Activated CD4-positive, alpha-beta T cell treated with anti-CD3 and anti-CD28 coated beads, Interleukin-2, amount 50 U/mL, for 4 hours (primary cell): ENCODE measurements at places on chromosomes 11 and 22.

DNA sequence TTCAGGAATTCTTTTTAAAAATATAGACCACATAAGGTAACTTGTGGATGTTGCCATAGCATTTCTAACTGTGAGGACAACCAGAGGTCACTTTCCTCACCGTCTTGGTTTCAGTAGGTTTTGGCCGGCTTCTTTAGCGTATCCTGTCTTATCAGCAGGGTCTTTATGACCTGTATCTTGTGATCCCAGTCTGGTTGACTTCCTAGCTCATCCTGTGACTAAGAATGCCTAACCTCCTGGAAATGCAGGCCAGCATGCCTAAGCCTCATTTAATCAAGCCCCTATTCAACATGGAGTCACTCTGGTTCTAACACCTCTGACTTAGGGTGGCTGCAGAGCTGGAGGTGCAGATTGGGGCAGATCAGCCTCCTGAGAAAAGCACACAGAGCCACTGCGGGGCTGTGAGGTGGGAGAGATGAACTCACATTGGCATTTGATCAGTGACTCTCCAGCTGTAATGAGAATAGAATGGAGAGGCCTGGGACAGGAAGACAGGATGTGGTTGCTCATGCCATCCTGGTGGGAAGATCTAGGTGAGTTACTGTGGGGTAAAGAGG is 41.1 kb upstream of the TOP3B start:
- DNase-seq = no peak

DNA sequence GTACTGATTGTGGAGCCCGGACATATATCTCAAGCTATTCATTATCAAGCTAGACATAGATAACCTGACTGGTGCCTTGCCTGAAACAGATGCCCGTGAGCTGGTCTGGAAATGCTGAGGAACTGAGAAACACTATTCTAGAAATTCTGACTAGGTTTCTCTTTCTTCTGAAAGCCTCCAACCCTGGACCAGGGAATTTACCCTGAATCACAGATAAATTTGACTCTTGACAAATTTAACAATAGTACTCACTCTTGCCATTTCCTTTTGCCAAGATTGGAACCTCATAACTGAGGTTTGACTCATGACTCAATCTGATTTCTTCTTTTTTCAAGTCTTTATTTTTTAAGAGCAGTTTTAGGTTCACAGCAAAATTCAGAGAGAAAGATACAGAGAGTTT is 189.6 kb upstream of the SYN3 start:
- no peak for DNase-seq

GRCh38 chr11:12287009-12287373 is 90.4 kb upstream of the PARVA start:
- no peak for DNase-seq

DNA sequence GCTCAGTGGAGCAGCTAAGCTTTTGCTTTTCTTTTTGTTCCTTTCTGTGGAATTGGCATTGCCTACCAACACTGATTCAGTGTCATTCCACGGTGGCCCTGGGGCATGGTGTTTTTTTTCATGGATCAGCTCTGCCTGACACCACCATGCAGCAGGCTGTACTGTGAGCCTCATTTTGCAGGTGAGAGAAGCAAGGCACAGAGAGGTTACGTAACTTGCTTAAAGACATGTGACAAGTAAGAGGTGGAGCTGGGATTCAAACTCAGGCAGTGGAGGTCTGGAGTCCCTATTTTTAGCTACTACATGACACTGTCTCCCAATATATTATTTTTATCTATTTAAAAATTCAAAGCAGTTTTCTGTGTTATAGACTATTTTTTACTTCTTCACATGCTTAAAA is 44.4 kb downstream of the APOL3 start:
- no peak for DNase-seq

DNA sequence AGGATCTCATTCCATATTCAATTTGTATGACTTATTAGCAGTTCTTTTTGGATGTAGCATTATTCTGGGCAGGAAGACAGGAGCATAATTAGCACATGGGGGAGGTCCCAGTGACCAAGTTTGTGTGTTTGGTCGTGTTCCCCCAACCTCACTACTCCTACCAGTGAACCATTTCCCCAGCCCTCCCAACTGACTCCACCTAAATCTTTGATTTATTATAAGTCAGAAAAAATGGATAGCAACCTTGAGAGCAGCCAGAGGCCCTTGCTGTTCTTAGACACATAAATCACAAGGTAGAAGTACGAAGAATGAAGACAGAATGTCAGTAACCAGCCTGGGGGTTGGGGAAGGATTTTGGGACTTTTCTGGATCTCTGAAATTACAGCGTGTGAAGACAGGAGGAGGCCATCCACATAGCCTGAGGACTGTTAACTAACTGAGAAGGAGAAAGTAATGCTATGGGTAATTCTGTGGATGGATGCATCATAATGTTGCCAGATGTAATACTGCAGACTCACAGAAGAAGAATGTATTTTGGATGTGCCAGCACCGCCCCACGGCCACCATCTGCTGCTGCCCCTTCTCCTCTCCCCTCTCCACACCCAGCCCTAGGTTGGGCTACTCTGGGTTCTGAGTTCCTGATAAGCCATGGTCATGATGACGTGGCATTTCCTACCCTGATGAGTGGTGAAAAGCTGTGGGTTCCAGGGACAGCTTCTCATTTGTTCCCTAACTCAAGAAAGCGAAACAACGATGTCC is 124.3 kb upstream of the TTC12 start:
- no peak for DNase-seq

DNA sequence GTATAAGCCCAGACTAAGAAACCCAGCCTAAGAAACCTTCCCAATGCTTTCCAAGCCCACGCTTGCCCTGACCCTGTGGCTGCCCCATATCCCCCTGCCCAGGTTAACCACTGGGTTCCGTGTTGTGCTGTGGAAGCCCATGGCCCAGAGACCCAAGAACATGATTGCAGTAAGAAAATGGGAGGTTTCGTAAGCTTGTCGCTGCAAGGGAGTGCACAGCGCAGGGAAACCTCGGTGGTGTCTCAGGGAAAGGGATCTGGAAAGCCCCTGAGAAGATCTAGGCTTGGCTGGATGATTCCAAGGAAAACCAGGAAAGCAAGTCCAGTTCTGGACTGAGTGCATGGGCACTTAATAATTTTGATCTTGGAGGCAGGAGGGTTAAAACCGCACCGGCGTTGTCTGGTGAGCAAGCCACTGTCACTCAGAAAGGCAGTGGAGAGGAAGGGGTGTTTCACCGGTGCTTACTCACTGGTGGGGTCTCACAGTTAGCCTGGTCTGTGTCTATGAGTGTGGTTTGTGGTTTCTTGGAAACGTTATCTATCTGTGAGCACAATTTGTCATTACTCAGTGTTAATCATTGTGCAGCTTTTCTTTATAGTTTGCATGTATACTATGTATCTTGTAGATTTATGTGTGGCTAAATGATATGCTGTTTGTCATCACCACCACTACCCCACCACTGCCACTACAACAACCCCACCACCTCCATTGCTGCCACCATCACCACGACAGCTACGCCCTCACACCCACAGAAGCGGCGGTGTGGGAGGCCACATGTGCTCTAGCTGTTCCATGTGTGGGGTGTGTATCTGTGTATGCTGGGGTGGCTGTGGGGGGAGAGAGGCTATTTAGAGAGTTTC is 53.3 kb upstream of the PRDM11 start:
- no peak for DNase-seq

- no peak for DNase-seq
These were observed 28.6 kb downstream of the RRM1 start for GRCh38 chr11:4123218-4123617.

GRCh38 chr11:58127350-58127749 is 2.0 kb upstream of the OR9I1 start:
- no peak for DNase-seq

DNA sequence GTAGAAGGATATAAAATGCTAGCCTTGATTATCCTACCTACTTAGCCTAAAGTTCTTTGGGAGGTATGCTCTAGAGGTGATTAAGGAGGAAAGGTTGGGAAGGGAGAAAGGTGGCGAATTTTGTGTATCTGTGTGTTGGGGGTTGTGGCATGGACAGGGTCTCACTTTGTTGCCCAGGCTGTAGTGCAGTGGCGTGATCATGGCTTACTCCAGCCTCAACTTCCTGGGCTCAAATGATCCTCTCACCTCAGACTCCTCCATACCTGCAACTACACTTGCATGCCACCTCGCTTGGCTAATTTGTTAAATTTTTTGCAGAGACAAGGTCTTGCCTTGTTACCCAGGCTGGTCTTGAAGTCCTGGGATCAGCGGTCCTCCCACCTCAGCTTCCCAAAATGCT is 1094.8 kb downstream of the DLG2 start:
- no peak for DNase-seq

DNA sequence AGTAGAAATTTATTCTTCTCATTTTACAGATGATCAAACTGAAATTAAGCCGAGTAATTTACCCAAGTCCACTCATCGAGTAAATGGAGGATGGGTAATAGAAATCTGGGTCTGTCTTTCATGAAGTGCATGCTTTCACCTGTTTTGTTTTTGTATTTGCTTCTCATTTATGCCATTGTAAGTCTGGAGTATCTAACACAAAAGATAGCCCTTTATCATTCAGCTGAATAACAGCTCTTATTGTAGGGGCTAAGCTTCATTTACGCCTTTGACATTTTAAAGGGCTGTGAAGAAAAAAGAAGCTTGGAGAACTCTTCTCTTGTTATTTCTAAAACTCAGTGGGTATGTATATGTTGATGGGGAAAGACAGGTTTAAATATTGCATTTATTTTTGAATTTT is 1196.2 kb upstream of the TENM4 start:
- no peak for DNase-seq

GRCh38 chr11:113538451-113539412 is 63.5 kb upstream of the DRD2 start:
- no peak for DNase-seq

- DNase-seq = no peak
These were observed 99.8 kb upstream of the ALX4 start for GRCh38 chr11:44409558-44410236.

DNA sequence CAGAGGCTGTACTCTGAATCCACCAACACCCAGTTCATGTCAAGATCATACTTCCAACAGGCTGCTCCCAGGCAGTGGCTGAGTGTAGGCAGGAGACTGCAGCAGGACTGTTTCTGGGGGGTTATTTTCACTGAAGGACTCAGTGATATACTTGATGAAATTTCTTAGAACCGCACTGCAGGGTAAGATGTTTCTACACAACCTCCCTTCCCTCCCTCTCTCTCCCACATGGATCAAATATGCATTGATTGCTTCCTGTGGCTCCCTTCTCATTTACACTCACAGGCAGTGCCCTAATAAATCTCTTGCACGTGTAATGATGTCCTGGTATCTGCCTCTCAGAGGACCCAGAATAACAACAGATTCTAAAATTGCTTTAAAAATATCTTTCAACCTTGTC is 251.3 kb upstream of the CCDC179 start:
- no peak for DNase-seq

GRCh38 chr11:97883086-97883485 is 1137.7 kb upstream of the CNTN5 start:
- no peak for DNase-seq

GRCh38 chr22:48396091-48396784 is 1431.4 kb downstream of the BRD1 start:
- no peak for DNase-seq

DNA sequence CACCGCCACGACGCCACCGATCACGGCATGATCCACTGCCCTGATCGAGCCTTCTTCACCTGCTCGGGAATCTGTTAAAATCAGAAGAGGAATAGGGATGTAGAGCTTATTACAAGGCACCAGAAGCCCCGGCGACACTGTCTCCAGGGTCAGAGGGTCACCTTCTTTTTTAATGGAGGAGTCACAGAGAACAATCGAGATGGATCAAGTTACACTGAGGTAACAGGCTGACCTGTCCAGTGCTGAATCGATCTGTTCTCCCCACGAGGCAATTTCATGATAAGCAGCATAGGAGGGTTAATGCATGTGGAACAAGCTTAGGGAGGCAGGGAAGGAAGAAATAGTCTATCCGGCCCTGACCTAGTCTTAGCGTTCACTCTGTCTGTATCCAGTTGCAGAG is 325.5 kb downstream of the CADM1 start:
- DNase-seq = no peak

DNA sequence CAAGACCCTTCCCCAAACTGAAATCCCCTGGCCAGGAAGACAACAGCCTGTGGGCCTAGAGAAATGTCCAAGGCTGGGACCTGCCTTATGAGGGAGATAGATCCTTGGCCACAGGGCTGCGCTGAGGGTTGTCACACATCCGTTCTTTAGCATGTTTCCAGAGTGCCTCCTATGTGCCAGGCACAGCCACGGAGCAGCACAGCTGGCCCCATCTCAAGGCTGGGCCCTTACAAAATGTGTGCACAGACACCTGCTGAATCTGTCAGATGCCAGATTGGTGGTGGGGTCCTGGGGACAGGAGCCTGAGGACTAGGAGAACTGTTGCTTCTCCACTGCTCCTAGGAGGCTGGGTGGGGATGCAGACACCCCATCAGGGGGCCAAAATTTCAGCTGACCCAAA is 11.2 kb downstream of the GRIK4 start:
- no peak for DNase-seq

- no peak for DNase-seq
These were observed 19.3 kb downstream of the RFPL1 start for GRCh38 chr22:29457730-29458129.

GRCh38 chr11:6319704-6320410 is 444 bp downstream of the CAVIN3 start:
- DNase-seq = no peak

GRCh38 chr11:83717537-83717936 is 431.4 kb upstream of the CCDC90B start:
- no peak for DNase-seq

DNA sequence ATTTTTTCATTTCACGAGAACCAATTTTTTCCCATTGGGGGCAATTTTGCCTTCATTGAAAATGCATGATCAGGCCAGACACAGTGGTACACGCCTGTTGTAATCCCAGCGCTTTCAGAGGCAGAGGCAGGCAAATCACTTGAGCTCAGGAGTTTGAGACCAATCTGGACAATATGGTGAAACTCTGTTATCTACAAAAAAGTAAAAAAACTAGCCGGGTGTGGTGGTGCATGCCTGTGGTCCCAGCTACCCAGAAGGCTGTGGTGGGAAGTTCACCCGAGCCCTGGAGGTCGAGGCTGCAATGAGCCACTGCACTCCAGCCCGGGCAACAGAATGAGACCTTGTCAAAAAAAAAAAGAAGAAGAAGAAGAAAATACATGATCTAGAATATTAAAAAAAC is 19.2 kb upstream of the UPK3A start:
- no peak for DNase-seq

DNA sequence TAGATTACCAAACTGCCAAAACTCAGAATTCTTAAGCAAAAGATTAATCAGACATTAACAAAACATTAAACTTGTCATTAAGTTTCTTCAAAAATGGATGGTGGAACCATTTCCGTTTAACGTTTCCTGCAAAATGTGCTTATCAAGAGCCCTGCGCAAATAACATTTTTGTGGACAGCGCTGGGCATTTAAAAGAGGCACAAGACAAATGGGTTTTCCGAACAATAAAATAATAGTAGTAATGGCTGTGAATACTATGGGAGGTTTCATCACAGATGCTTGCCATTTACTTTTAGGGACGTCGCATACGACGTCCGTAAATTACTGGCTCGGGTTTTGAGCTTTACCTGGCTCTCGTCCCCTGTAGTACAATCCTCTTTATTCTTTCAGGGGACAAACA is 1.1 kb downstream of the NPAT start:
- no peak for DNase-seq
